ENCODE measurements at places on chromosomes 11 and 22.

DNA sequence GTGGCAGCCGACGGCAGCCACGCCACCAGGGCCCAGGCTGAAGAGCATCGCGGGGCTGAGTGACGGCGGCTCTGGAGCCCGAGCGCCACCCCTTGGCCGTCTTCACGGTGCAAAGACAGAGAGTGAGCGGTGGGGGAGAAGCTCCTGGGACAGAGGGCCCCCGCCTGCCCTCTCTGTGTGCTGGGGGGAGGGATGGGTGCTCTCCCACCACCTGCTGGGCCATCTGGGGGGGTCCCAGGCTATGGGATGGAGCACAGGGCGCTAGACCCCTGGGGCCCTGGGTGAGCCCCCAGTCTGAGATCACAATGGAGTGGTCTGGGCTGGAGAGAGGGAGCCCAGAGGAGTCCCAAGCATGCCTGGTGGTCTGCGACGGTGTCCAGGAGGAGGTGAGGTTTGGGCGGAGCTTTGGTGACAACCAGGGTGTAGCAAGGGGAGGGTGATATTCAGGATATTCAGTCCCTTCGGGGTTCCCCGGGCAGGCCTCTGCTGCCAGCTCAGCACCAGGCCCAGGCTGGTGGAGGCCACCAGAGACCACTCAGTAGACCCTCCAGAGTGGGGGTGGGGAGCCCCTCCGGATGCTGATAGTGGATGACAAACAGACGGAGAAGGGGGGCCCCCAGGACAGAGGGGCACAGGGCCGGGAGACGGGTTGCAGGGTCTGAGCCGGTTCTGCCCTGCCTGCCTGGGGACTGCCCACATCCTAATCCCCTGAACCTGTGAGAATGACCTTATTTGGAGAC, 78.1 kb upstream of the PRR5 start:
- no peak for DNase-seq

GRCh38 chr22:22181341-22181850, 63.2 kb upstream of the VPREB1 start:
- no peak for DNase-seq

GRCh38 chr11:95500466-95500865, 269.5 kb upstream of the SESN3 start:
- no peak for DNase-seq

DNA sequence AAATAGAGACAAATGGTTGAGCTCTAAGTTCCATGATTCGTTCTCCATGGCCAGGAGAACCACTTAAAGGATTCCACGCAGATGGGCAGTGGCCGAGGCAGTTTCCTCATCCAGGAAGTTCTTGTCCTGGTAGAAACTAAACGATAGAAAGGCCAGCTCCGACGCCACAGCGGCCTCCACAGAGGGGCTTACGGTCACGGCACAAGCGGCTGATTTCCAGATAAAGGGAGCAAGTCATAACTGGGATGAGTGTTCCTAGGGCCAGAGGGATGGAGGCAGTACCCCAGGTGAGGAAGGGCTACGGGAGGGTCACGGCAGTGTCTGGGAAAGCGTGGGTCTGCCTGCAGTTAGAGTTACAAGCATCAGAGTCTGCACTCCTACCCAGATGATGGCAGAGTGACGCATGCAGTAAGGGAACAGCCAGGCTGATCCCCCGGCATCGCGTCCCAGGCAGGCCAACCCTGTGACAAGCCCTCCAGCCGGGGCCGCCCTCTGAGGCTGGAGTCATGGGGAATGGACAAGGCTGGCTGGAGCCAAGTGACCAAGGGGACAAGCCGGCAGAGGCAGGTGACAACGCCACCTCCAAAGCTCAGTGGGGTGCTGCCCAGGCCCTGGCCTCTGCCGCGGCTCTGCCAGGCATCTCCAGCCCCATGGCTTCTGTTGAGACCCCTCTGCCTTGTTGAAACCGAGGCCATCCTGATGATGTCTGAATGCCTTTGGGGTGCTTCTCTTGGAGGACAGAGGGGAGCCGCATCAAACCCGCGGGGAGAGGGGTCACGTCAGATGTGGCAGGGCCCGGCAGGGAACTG, 475.1 kb downstream of the BRD1 start:
- DNase-seq: no peak

GRCh38 chr11:69385144-69385820, 91.3 kb downstream of the MYEOV start:
- DNase-seq: no peak

- DNase-seq: no peak
Observed at GRCh38 chr22:40648386-40648785, 11.9 kb upstream of the MRTFA start.

- DNase-seq: no peak
Observed at GRCh38 chr11:128232588-128232987, 354.8 kb downstream of the ETS1 start.

DNA sequence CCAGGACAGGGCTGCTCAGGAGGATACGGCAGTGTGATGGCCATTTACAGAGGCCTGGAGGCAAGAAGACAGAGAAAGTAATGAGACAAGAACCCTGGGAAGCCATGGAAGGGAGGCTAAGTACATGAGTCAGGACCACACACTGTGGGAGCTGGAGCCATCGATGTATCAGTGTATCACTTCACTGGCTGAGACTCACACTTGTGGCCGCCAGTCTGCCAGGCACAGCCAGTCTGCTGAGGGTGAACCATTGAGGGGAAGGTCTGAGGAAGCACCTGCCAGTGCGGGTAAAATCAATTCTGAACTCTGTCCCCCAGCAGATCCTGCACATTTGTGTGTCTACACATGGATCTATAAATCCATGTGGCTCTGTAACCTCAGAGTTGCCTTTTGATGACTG, 195.6 kb downstream of the GRIK4 start:
- DNase-seq: no peak

GRCh38 chr11:128512474-128512996, 74.8 kb downstream of the ETS1 start:
- DNase-seq: no peak

- no peak for DNase-seq
Observed at GRCh38 chr11:71305451-71306125, 53.2 kb upstream of the SHANK2 start.

DNA sequence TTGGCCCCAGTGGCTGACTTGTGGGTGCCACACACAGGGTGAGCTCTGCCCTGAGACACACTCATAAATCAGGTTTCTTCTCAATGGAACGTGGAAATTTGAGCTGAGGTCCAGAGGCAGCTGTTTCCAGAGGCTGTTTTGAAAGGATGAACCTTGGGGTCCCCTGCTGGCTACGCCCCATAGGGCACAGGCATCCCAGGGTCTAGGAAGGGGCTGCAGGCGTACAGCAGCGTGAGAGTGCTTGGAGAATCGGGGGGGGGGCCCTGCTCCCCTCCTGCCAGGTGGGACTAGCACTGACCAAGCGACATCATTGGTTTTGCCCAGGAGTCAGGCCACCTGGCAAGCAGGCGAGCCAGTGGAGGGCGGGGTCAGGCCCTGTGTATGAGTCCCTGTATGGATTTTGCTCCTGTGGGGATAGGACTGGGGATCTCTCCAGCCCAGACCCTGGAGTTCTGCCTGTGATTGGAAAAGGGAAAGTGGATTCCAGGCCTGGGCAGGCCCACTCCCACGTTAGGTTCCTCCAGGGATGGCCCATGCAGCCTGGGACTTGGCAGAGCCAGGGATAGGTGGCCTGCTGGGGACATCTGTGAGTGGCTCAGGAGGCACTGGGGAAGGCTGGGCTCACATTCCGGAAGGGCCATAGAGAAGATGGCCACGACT, 61.0 kb downstream of the FBXO7 start:
- no peak for DNase-seq

DNA sequence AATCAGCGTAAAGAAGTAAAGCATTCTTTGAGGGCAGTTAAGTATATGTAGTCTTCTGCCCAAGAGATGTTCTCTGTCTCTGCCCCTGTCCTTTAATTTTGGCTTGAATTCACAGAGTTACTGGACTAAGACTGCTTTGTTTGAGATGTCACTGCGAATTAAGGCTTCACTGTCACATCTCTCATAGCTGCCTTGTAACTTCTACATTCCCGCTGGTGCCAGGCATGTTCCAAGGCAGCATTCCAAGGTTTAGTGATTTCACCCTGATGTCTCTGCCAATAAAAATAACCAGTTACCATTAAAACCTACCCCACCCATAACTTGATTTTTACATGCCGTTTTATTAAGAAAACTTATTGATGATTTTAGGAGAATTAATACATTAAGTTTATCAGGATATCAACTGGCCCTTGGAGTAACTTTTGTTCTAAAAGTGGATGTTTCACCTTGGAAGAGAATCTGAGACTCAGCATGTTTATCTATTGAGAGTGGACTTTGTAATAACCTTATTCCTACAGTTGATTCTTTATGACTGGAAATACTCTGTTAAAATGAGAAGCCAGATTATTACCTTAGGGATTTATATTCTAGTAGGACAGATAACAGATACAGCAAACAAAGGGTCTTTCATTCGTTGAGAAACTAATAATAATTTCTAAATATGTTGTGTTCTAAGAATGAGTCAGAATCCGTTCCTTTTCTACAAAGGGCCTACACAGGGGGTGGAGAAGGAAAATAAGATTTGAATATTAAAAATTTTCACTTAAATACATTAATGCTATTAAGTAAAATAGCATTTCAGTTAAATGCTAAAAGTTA, 110.2 kb downstream of the UVRAG start:
- no peak for DNase-seq

DNA sequence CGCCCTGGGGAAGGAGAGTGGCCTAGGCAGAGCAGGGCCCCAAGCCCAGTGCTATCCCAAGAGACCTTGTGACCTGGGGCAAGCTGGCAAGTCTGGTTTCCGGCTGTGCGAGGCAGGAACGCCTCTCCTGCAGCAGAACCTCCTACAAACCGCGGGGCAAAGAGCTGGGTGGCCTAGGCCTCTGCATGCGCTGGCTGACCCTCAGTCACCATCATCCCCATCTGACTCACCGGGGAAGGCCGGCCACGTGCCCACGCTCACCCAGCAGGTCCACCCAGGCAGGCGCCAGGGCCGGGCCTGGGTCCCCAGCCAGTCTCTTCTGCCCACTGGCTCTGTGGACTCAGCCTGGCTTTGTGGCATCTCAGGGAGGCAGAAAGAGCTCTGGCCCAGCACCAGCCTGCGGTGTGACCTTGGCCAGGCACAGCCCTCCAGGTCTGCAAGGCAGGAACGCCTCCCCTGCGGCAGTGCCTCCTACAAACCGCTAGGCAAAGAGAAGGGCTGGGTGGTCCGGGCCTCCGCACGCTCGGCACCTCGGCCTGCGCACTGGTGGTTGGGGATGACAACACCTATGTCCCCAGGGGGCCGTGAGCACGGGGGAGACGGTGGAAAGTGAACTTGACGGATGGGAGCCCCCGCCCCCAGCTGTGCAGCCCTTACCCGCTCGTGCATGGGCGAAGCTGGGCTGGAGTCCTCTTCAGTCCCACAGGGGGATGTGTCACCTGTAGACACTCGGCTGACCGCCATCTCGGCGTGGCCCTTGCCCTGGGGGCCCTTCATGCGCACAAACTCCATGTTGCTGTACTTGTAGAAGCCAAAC, 38.2 kb downstream of the KIAA0930 start:
- DNase-seq: no peak

DNA sequence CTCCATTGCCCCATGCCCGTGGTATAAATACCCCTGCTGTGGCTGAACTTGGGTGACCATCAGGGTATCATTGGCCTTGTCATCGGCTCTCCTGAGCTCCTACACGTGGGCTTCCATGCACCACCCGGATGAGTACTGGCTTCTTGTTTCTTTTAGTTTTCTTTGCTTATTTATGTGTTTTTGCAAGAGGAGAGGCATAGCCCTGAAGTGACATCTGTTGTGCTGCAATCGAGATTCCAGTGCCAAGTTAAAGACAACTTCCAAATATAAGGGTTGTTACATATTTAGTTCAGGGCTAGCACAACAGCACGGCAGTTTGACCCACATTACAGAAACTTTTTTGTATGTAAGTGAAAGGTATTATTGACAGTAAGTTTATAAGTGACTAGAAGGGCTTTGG, 1087.1 kb downstream of the TBC1D22A start:
- no peak for DNase-seq

DNA sequence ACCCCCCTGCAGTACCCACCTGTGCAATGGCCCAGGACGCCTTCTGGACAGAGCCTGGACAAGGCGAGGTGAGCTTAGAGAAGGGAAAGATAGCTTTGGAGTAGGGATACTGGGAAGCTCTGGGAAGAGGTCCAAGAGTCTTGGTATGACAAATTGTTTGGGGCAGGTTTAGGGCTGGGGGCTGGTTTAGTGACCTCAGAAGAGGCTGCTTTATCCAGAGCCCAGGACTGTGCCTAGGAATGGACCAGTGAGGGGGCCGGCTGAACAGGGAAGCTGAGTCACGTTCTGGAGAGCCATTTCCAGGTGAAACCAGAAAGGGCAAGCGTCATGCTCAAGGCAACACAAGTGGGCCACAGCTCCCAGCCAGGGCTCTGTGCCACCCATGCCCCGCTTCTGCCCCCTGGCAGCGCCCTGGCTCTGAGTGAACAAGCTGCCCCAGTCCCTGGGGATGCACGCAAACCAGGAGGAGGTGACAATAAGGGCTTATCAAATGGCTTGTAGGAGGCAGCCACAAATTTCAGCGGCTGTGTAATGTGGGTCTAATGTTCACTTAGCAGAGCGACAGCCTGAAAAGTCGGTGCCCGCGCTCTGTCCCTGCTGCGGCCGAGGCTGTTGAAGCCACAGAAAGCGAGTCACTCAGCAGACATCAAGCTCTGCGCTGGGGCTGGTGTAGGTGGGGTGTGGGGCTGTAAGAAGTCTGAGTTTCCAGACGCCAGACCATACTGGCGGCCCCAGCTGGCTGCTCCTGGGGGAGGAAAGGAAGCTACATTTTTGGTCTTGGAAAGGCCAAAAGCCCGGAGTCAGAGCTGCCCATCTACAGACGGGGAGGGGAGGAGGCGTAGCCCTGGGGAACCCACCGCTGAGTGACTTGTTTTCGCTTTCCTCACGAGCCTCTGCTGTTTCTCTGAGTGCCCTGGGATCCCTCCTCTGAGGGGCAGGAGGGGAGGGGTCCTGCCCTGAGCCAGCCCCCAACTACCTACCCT, 18.3 kb upstream of the SYT7 start:
- no peak for DNase-seq

- DNase-seq: no peak
Observed at GRCh38 chr11:86497310-86497709, 122.6 kb downstream of the CCDC81 start.

DNA sequence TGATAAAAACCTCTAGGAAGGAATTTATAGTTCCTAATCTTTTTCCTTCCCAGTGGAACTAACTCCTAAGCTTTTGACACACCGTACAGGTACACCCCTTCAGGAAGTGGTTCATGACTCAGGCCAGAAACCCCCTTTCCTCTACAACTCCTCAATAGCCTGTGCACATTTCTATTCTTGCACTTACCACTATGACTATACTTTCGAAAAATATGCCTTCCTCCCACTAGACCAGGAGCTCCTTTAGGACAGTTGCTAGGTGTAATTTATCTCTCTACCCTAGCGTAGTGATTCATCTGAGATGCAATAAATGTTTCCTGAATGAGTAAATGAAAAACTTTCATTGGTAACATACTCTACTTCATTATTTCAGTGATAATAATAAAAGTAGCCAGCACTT, 14.5 kb downstream of the MAP6 start:
- no peak for DNase-seq

Measured in stimulated activated CD4-positive, alpha-beta T cell treated with anti-CD3 and anti-CD28 coated beads, Interleukin-15, amount 100 ng/mL, for 1 hour (primary cell).